ENCODE measurements at places on chromosomes 16 and 17. TPM values are rescaled to one million over a fixed set of nuclear protein-coding genes. Genes with fewer than 3 reads are reported as not detected.
A peak's percentile ranks its signal among the peaks of the same experiment; 100 is the strongest.

The HEATR9 gene
- total RNA-seq, result not detected

DNA sequence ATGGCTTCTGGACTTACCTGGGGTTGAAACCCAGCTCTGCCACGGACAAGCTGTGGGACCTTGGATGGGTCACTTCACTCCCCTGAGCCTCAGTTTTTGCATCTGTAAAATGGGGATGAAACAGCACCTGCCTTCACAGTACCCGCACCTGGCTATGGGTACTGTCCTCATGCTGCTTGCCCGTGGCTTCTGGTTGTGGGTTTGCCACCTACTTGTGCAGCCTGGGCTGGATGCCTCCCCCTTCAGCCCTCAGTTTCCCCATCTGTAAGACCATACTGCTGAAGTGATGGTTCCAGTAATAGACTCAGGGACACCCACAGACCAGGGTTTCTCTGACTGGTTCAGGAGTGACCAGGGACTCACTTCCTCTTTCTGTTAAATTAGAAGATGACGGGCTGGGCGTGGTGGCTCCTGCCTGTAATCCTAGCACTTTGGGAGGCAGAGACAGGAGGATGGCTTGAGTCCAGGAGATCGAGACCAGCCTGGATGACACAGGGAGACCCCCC lies 9.4 kb downstream of the GLIS2 start:
- DNase-seq, result no peak

The GPR179 gene
- under 0.01 TPM for total RNA-seq

The GLP2R gene
- total RNA-seq, result 1.9 TPM

DNA sequence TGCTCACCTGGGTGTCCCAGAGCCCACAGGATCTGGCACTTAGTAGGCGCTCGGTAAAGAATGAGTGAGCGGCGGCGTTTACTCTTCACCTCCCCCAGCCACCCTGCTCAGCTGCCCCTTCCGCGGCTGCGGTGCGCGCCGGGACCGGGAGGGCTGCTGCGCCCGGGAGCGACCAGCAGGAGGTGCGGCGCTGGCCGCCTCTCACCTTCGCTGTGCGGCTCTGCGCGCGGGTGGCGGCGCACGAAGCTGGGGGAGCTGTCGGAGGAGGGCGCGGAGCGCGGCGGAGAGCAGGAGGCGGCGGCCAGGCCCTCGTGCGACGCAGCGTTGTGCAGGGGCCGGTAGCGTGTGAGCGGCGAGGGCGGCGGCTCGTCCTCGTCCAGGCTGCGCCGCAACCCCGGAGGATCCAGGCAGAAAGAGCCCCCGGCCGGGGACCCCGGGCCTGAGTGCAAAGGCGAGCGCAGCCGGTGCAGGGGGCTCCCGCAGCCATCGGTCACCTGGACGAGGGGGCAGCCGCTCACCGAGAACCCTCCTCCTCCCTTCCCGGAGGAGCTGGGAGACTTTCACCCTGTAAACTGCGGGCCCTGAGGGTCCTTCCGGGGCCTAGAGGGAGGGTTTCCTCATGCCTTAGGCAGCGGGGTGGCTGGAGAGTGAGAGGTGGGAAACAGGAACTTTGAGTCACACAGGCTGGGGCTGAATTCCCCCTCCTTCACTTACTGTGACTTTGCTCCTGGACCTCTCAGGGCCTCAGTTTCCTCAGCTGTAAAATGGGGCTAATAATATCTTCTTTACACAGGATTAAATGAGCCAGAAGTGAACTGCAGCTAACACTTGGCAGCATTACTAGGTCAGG lies 12.5 kb downstream of the SAMD14 start:
- no peak for DNase-seq

DNA sequence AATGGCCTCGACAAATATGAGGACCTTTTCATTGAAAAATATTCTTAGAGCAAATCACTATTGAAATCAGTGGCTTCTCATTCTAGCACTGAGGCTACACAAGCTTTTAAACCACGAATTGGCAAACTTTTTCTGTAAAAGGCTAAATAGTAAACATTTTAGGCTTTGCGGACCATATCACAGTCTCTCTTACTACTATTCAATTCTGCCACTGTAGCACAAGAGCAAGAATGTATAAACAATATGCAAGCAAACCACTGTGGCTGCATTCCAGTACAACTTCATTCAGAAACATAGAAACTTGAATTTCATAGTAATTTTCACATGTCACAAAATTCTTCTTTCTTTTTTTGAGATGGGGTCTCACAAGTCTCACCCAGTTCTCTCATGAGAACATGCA lies 49.1 kb downstream of the PHLPP2 start:
- no peak for DNase-seq

DNA sequence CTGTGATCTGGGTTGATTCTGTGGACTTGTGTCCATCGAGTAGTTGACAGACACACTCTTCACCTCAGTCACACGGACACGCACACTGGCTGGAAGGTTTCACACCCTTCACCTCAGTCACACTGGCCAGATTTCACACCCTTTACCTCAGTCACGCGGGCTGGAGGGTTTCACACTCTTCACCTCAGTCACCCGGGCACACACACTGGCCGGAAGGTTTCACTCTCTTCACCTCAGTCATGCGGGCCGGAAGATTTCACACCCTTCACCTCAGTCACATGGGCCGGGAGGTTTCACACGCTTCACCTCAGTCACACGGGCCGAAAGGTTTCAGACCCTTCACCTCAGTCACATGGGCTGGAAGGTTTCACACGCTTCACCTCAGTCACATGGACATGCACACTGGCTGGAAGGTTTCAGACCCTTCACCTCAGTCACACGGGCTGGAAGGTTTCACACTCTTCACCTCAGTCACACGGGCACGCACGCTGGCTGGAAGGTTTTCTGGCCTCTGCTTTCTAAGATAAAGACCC lies 96.2 kb downstream of the PGS1 start:
- DNase-seq, result no peak

DNA sequence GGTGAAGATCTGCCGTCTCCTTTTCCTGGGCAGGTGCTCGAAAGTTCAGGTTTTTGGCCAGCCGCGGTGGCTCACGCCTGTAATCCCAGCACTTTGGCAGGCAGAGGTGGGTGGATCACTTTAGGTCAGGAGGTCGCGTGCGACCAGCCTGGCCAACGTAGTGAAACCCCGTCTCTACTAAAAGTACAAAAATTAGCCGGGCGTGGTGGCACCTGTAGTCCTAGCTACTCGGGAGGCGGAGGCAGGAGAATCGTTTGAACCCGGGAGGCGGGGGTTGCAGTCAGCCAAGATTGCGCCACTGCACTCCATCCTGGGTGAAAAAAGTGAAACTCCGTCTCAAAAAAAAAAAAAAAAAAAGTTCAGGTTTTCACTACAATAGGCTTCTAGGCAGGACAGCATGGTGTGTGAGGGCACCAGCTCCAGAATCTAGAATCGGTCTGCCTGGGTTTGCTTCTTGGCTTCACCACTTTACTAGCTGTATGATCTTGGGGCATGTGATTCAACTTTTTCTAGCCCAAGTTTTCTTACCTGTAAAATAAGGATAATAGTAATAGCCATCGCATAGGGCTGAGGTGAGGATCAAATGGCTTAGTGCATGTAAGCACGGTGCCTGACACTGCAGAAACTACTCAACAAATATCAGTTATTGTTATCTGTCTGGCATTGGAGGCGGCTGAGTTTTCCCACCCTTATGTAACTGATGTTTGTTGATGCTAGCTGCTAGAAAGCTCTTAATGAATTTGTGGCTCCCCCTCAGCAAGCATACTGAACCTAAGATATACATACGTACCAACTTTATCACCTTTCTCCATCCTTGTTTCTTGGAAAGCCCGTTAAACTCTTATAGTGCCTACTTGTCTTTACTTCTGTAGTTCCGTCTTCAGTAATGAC lies 1.3 kb downstream of the PSMD12 start:
- DNase-seq, result no peak

GRCh38 chr17:40041196-40041595 lies 13.0 kb downstream of the MED24 start:
- no peak for DNase-seq

The ASPHD1 gene
- total RNA-seq, result 33.3 TPM

- DNase-seq, result no peak
These were observed 84.6 kb downstream of the GP2 start for GRCh38 chr16:20242568-20243255.

DNA sequence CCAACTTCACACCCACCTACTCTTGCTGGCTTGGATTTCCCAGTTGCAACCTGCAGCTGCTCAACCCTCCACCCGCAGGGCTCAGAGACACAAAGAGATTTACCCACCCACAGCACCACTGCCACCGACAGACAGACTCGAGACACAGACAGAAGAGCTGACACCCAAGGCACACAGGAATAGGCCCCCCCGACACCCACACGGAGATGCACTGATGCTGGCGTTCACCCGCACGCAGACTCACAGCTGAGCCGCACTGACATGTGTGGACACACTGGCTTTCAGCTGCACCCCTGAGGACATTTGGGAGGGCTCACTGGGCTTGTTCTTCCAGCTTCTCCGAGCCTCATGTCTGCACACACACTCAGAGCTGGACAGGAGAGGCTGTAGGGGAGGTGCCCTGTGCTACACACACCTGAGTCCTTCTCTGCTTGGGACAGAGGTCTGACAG lies 8.2 kb downstream of the STX1B start:
- no peak for DNase-seq

DNA sequence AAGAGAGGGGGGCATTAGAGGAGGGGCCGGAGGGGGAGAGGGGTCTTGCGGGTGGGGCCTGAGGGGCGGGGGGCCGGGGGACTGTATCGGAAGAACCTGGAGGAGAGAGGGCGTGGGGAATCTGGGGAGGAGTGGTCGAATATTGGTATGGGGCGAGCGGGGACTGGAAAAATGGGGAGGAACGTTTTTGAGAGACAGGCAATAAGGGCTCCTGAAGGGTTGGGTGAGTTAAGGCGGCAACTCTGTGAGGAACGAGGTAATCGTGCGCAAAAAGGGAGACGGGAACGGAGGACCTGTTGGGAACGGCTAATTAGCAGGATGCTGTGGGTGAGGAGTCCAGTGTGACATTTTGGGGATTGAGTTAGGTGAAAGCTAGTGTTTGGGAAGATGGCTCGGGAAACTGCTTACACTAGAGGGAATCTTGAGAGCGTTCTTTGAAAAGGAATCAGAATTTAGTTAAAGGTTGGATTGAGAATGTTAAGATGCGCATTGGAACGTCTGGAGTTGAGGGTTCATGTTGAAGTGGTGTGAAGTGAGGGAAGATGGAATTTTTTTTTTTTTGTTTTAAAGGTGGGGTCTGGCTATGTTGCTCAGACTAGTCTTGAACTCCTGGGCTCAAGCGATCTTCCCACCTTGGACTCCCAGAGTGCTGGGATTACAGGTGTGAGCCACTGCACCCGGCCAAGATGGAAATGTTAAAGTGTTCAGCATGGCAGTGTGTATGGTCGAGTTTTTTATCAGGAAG lies 662 bp downstream of the WIPF2 start:
- DNase-seq, result peak; percentile 50

DNA sequence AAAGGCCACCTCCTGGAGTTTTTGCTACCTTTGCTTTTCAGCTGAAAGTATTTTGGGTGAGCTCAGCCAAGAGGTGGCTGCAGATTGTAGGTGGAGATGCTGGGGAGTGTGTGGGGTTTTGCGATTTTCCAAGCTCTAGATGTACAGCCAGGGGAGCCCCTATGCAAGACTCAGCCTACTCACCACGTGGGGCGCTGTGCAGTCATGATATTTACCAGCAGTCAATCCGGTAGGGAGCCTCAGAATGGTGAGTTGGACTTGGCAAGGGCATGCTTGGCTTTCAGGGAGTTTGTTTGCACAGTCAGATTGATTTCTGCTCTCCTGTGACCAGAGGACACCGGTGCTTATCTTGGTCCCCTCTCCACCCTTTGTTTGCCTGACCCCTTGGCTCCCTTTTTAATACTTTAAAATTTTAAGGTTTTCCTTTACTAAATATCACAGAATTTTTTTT lies 175.3 kb downstream of the UTP18 start:
- peak; percentile 9 for DNase-seq

GRCh38 chr17:42340691-42341127 lies 47.5 kb downstream of the STAT3 start:
- DNase-seq, result no peak

- peak; percentile 25 for DNase-seq
These were observed 64.3 kb downstream of the PIGL start for GRCh38 chr17:16281351-16281750.

DNA sequence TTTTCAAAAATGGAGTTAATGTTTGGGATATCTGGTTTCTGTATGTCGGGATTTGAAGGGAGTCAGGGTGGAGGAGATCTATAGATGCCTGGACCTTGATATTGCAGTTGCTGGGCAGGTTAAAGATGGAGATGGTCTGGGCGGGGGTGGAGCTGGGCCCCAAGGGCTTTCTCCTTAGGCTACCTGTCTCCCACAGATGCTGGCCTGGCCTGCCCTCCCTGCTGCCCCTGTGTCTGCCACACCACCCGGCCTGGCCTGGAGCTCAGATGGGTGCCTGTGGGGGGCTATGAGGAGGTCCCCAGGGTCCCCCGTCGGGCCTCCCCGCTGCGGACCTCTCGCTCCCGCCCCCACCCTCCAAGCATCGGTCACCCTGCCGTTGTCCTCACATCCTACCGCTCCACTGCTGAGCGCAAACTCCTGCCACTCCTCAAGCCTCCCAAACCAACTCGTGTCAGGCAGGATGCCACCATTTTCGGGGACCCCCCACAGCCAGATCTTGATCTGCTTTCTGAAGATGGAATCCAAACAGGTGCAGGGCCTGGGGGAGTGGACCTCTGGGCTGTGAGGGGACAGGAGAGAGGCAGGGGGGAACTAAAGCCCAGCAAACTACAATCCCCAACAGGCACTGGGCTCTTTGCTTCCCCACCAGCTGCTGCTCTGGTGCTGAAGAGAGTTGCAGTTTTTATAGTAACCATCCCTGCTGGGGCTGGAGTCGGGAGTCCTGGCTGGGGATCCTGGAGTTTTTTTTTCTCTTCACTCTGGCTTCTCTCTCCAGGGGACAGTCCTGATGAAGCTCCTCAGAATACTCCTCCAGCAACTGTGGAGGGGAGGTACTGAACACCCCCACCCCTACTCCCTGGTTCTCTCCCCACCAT lies 2.9 kb downstream of the ARHGEF15 start:
- no peak for DNase-seq

GRCh38 chr16:69381231-69381630 lies 4.6 kb downstream of the TERF2 start:
- DNase-seq, result no peak
